ENCODE measurements at places on chromosomes 11 and 22.
A peak's percentile ranks its signal among the peaks of the same experiment; 100 is the strongest.

GRCh38 chr22:20647586-20648305 is 126.2 kb upstream of the SERPIND1 start:
- DNase-seq, result no peak

- DNase-seq, result no peak
Observed at GRCh38 chr11:65077451-65077850, 6.4 kb downstream of the CDCA5 start.

GRCh38 chr11:3632070-3632660 is 9.6 kb downstream of the ART5 start:
- DNase-seq, result no peak

- DNase-seq, result no peak
Observed at GRCh38 chr11:12845163-12845562, 164.0 kb upstream of the RASSF10 start.

GRCh38 chr22:38298312-38299005 is 18.8 kb downstream of the CSNK1E start:
- DNase-seq, result no peak

DNA sequence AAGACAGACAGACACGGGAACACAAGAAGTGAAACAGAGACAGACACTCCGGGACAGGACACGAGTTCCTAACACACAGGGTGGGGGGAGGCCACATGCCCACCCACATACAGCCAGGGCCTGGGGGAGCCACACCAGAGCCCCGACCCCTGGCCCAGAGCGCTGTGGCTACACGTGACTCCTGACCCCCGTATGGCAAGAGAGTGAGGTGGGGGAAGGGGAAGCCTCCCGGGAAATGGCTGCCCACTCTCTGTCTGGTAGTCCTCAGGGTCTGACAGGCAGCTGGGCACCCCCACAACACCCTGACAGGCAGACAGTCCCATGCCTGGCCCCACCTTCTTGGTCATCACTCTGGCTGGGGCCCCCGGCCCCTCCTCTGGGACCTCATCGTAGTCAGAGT is 38.6 kb upstream of the PDE2A start:
- DNase-seq, result no peak

DNA sequence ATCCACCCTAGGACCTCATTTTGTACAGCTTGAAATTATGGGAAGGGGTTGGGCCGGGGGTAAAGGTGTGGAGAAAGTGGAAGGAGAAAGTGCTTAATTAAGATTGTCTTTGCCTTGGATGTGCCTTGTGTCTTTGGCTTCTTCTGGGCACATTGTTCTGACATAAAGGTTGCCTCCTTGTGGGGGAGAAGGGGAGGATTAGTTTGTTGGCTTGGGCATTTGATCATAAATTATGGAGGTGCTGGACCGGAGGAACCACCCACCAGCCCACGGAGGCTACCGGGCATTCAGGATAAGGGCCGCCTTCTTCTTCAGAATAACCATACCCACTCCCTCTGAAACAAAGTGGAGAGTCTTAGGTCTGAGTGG is 1.3 kb downstream of the PAFAH1B2 start:
- peak; percentile 54 for DNase-seq

GRCh38 chr22:28950617-28951411 is 67.4 kb downstream of the ZNRF3 start:
- DNase-seq, result no peak

- no peak for DNase-seq
Observed at GRCh38 chr22:38033522-38034277, 23.5 kb upstream of the PICK1 start.

- no peak for DNase-seq
Observed at GRCh38 chr22:41952713-41953112, 763 bp downstream of the SMIM45 start.

DNA sequence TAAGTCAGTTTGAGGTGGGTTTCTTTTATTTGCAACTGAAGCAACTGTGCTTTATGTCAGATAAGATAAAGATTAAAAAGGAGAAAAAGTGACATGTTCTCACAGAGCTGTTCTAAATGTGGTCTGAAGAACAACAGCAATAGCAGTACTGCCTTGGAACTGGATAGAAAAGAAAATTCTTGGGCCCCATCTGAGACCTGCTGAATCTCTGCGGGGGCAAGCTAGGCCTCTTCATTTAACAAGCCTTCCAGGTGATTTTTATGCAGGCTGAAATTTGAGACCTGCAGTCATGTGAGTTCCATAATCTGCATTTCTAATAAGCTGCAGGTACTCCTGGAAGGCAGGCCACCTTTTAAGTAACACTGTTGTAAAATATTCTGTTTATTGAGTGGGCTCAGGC is 91.4 kb upstream of the CTSC start:
- no peak for DNase-seq

DNA sequence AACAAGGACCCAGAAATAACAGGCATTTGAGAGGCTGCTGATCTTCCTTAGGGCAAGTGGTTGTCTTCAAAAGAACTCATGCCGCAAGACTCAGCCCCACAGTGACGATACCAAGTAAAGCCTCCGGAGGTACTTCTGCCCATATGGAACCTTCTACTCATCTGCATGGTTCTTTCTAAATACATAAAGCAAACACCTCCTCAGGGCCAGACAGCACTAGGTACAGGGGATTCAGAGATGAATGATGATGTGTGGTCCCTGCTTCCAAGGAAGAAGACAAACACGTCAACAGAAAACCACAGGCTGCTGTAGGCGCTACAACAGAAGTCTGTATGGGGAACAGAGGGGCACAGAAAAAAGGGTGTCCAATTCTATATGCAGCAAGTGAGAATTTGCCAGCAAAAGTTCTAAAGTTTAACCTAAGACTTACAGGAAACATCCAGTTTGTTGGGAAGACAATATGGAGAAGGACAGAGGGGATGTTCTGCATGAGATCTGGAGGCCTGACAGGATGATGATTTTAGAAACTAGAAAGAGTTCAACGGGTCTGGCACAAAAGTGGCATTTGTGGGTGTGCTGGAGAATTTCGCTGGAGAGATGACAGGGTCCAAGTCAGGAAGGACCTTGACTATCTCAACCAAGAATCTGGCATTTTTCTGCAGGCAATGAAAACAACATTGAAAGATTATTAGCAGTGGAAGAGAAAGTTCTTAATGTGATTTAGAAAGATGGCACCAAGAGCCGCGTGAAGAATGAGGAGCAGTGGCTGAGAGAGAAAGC is 23.7 kb downstream of the JAML start:
- DNase-seq, result no peak

Measured in adipocyte (in vitro differentiated cells).